ENCODE measurements at places on chromosomes 7 and 10.

DNA sequence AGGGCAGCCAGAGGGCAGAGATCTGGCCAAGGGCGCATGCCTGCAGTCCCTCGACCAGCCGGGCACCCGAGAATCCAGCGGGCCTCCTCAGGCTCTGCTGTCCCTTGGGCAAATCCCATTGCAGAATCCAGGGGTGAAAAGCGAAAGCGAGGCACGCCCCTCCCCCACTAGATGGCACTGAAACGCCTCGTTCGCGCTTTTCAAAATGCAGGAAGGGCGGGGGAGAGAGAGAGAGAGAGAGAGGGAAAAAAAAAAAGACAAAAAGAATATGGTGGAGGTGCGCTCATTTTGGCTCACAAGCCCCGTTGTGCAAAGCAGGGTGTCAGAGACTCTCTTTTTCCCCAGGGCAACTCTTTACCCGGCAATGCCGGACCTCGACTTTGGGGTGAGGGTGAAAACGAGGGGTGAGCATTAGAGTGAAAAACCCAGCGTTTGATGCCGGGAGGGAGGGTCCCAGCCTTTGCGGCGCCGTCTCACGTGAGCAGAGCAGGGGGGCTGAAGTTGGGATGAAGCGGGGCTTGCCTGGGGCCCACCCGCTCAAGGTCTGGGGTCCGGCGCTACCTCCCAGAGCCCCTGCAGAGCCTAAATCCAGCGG, 2.5 kb upstream of the TMEM178B start:
- peak; percentile 86 for DNase-seq

DNA sequence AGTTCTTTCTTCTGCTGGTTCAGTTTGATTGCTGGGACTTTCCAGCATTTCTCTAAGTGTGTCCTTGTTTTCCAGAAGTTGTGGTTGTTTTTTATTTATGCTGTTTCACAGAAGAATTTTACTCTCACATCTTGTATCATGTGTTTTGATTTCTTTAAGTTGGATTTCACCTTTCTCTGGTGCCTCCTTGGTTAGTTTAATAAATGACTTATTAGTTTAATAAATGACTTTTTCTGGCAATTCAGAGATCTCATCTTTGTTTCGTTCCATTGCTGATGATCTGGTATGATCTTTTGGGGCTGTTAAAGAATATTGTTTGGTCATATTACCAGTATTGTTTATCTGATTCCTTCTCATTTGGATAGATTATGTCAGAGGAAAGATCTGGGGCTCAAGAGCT, 59.8 kb upstream of the CYP2C9 start:
- no peak for DNase-seq

- DNase-seq, result peak; percentile 78
These were observed 71.7 kb downstream of the ICA1 start for GRCh38 chr7:8190119-8190895.

DNA sequence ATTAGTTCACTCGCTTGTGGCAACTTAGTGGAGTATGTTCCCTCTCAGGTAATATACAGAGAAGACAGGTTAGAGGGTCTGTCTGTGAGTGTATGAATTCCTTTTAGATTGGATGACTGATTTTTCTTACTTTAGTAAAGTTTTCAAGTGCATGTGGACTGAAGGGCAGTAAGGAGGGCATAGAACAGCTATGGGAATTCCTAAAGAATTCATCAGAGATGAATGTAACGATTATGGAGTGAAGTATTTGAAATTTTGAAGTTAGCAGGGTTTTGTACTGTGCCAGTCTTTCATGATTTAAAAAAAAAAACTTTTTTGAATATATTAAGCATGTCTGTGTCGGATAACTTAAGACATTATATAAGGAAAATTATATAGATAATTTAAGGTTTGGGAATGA, 15.5 kb downstream of the MAPK8 start:
- no peak for DNase-seq

DNA sequence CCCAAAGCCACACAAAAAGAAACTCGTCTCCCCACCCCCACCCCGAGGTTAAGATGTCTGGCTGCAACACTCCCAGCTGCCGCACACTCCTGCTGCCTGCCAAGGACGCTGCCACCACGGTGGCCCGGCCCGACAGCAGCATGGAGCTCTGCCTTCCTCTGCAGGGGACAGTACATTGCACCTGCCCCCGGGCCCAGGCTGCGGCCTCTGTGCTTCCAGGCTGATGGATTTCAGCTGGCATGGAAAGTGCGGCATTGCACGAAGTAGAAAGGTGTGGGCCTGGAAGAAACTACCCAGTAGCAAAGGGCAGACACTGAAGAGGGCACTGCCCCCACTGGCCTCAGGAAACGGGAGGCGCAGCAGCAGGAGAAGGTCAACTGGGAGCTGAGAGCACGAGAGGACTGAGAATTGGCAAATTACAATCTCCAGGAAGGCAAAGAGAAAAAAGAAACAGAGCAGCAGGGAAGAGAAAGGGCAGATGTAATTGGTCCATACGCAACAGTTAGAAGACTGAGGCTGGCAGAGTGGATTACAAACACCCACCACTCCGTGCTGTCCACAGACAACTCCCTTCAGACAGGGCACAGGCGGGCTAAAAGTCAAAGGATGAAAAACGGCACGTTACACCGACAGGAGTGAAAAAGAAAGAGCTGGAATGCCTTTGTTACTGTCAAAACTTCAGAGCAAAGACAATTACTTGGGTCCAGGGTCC, 117.1 kb upstream of the DIP2C start:
- DNase-seq, result peak; percentile 20

DNA sequence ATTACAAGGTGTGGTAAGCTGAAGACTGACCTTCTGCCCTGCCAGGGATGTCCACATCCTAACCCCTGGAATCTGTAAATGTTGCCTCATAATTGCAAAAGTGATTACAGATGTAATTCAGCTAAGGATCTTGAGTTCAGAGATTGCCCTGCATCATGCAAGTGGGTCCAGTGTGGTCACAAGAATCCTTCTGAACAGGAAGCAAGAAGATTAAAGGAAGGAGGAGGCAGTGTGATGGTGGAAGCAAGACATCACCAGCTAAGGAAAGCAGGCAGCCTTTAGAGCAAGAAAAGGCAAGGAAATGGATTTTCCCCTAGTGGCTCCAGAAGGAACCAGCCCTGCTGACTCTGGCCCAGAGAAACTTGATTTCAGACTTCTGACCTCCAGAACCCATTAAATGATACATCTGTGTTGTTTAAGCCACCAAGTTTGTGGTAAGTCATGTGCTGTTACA, 78.1 kb downstream of the USP6NL start:
- no peak for DNase-seq

- no peak for DNase-seq
These were observed 17.0 kb upstream of the SRGN start for GRCh38 chr10:69070951-69071350.

GRCh38 chr10:3542185-3542611, 242.8 kb downstream of the KLF6 start:
- no peak for DNase-seq

DNA sequence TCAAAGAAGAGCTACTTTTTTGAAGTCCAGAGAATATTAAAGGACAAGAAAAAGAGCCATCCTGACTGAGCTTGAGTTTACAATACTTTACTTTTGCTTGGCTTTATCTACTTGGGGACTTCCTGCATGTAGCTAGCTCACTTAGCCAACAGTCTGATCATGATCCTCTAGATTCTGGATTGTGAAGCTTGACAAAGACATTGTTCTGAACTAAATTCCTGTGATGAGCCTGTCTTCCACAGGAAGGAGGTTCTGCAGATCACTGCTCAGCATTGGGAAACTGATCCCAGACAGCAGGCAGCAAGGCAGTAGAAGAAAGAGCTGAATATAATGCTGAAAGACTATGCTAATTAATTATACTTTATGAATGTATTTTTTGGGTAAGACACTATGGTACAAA, 296.4 kb downstream of the DGKB start:
- no peak for DNase-seq

GRCh38 chr7:20402747-20403230, 72.1 kb downstream of the ITGB8 start:
- no peak for DNase-seq

GRCh38 chr10:69090685-69091084, 2.8 kb downstream of the SRGN start:
- DNase-seq, result no peak

DNA sequence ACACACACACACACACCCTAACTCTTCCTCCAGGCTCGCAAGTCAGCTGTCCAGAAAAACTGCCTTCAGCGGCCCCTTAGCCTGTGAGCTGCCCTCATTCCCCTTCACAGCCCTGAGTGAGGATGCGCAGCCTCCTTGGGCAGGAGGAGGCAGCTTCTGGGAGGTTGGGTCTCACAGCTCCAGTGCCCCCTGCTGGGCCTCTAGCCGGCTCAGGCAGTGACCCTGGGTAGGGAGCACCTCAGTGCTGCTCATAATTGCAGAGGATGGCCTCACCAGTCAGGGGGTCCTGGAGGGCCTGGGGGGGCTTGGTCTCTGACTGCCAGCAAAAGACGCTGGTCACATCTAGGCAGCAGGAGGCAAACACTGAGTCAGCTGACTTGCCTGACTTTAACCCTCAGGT, 43.7 kb downstream of the ZNF273 start:
- no peak for DNase-seq

DNA sequence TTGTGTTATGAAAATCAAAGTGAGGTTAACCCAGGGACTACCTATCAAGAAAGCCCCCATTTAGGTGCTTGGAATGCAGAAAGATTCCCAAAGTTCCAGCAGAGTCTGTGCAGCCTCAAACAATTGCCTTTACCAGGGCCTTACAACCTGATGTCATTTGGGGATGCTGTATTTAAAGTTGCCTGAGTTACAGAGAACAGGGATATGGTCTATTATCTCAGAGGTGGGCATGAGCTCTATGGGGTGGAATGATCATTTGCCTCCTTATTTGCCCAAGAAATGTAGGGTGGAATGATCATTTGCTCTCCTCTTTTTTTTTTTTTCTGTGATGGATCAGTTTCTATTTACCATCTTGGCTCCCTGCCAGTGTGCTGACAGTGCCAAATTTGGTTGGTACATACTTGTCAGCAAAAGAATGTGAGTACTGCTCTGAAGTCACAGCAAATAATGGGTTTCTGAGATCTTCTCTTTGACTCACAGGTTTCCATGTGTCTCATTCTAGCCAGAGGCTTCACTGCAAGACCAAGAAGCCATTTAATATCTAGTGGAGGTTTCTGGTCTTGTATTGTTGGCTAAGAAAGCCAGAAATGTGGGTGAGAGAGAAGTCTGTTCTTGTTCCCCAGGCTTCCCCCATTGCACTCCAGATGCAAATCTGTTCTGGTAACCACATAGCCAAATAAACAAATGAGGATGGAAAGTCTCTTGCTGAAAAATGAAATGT, 45.5 kb upstream of the ZNRF2 start:
- no peak for DNase-seq

- DNase-seq, result no peak
These were observed 22.8 kb upstream of the AGMO start for GRCh38 chr7:15584575-15584974.
